ENCODE measurements at places on chromosomes 5 and 9. TPM values are rescaled to one million over a fixed set of nuclear protein-coding genes. Genes with fewer than 3 reads are reported as not detected.

- no peak for DNase-seq
These were observed 122.1 kb upstream of the MAP3K1 start for GRCh38 chr5:56693220-56693579.

GRCh38 chr5:1314564-1314982 lies 19.7 kb upstream of the TERT start:
- no peak for DNase-seq

DNA sequence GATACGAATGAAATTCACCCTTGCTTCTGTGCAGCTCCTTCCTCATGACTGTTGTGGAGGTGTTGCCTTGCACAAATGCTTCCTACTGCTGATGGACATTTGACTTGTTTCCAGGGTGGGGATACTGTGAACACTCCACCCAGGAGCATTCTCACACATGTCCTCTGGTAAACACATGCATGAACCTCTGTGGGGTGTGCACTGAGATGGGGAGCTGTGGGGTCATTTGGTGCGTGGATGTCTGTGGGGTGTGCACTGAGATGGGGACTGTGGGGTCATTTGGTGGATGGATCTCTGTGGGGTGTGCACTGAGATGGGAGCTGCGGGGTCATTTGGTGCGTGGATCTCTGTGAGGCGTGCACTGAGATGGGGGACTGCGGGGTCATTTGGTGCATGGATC lies 72.9 kb upstream of the IRX4 start:
- DNase-seq, result no peak

DNA sequence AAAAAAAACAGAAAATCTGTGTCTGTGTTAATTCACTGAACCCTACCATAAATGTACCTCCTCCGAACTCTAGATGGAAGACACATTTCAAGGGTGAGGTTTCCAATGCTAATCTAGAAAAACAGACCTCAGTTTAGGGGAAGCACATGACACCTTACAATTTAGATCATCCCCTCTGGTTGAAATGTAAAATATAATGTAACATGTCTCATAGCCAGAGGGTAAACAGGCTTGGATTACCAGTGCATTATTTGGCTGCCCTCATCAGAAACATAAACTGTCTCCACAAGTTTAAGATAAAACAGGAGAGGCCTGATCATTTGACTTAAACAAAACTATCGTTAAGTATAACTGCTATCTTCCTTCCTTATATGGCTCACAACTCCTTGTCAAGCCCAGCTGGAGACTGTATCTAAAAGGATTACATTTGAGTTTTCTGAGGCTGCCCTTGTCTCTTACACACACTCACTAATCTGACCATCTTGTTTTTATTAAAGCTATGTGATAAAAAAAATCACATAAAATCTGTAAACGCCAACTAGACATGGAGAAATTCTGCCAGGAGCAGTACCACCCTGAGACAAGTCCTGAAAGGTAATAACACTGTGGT lies 105.7 kb downstream of the LURAP1L start:
- no peak for DNase-seq

- DNase-seq, result no peak
These were observed 8.9 kb downstream of the LRRC26 start for GRCh38 chr9:137160716-137161557.

GRCh38 chr9:107755246-107755645 lies 265.7 kb upstream of the KLF4 start:
- DNase-seq, result peak; percentile 98

GRCh38 chr9:26745111-26745510 lies 147.5 kb downstream of the CAAP1 start:
- no peak for DNase-seq

DNA sequence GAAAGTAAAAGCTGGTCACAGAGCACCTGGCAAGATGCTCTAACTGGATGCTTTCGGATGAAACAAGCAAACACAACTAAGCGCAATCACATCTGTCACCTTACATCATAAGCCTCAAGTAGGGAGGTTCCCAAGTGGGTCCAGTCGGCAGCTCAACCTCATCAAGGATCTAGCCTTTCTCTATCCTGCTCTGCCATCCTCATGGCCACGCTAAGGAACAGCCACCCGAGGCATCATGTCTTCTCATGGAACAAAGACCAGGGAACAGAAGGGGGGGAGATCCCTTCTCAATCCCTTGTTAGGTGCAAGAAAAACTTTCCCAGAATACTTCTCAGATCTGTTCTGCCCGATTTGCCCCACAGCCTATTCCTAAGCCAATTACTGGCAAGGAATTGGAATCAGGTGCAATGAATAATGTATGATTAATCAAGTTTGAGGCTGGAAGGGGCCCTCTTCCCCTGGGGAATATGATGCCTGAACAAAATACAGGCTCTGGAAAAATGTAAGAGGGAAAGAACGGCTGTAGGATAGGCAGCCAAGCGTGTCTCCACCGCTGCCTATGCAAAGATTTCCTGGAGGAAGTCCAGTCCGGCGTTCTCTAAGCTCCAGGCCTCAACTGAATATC lies 1.3 kb upstream of the HABP4 start:
- no peak for DNase-seq

DNA sequence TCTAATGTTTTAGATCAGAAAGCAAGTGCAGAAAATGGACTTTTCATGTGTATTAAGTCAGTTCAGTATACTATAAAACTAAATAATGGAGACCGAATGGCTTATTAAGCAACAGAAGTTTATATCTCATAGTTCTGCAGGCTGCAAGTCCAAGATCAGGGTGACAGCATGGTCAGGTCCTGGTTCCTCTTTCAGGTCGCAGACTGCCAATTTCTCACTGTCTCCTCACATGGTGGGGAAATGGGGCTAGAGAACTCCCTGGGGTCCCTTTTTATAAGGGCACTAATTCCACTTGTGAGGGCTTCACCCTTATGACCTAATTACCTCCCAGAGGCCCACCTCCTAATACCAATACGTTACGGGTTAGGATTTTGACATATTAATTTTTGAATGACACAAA lies 48.7 kb downstream of the RICTOR start:
- no peak for DNase-seq

DNA sequence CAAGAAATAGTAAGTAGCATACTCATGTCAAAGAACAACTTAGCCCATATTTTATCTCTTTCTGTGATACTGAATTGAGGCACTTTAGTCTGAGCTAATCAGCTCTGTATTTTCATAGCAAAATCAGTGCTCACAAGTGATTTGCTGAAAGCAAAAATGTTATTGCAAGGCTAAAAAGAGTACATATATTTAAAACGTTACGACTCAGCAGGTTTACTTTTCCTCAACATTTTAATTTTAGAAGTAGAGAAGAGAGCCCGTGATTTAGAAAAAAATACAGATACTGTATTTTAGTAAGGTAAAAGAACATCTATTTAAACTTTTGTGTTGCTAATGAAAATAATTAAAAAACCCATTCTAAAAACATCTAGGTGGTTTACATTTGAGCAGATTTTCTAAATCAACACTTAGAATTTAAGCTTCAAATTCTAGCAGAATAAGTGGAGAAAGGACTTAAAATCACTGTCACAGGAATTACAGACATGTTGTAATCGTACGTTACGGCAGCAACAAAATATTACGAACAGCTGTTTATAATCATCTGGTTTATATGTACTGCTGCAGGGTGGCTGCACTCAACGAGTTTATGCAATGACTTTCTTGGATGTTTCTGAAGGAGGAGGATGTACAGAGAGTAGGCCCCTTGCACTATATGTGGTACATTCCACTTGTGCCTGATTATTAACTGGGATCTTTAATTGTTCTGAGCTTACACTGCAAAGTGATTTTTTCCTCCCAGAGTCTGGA lies 20.1 kb downstream of the SREK1 start:
- DNase-seq, result no peak

- DNase-seq, result no peak
These were observed 194.0 kb downstream of the IRX1 start for GRCh38 chr5:3789519-3790193.

The STKLD1 gene
- not detected for total RNA-seq

The SCGB3A2 gene
- not detected for total RNA-seq

The WNK2 gene
- not detected for total RNA-seq

The INSL6 gene
- total RNA-seq, result not detected

The DAB2IP gene
- total RNA-seq, result 16.6 TPM

The IFNK gene
- total RNA-seq, result not detected

The ERP44 gene
- total RNA-seq, result 12.1 TPM

The SYNPO gene
- 5.3 TPM for total RNA-seq

The CORO2A gene
- total RNA-seq, result 9.2 TPM

The ANKRD18B gene
- 3.7 TPM for total RNA-seq

The SEMA6A gene
- 0.11 TPM for total RNA-seq

The DNM1 gene
- 18.9 TPM for total RNA-seq
